ENCODE measurements at places on chromosomes 2 and 18.
A peak's percentile ranks its signal among the peaks of the same experiment; 100 is the strongest.

DNA sequence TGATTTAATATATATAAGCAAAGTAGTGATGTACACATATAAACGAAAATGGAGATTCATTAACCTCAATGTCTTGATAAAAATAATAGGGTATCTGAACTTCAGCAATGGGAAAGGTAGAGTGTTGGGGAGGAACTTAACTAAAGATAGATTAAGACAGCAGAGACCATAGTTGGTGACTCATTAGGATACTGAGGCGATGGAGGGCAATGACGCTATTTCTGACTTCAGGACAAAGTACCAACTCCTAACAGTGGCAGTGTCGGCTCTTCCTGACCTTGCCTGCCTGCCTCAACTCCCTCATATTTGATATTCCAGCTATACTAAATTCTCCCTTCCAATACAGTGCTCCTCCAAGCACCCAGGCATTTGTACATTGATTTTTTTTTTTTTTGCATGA lies 98.6 kb downstream of the CDH2 start:
- no peak for DNase-seq

DNA sequence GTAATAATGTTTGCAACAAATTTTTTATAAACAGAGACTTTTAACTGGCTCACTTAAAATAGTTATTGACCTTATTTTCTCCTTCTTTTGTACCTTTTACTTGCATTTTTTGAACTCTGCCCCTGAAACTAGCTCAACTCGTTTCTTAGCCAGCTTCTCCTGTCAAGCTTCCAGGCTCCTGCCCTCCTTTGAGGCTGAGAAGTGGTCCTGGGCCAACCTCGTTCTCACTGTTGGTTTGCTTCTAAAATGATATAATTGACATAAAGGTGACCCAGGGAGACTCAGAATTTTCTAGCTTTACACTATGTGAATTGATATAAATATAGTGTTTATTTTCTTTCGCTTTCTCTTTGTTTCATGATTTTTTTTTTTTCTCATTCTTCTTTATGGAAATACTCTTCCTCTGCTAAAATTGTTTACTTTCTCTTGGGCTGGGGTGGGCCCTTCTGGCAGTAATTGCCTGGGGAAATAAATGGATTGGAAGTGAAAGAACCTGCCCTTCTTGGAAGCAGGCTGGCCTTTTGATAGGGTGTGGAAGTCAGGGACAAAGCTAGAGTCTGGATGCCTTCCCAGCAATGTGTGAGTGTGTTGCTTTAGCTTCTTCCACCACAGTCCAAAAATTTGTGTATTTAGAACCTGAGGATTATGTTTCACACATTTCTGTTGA lies 30.7 kb downstream of the GPD2 start:
- DNase-seq = peak; percentile 59

DNA sequence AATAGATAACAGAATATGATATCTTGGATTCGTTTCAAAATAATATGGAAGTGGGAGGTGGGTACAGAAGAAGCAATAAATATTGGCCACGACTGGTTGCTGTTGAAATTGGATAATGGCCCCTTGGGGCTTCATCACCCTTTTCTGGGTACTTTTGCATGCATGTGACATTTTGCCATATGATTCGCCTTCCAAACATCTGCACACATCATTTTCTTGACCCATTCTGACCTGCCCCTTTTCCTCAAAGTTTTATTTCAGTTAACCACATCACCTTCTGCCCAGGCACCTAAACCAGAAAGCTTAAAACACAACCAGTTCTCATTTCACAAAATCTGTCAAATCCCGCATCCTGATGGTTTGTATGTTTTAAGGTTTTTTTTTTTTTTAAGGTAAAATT lies 116.7 kb upstream of the AGAP1 start:
- no peak for DNase-seq

DNA sequence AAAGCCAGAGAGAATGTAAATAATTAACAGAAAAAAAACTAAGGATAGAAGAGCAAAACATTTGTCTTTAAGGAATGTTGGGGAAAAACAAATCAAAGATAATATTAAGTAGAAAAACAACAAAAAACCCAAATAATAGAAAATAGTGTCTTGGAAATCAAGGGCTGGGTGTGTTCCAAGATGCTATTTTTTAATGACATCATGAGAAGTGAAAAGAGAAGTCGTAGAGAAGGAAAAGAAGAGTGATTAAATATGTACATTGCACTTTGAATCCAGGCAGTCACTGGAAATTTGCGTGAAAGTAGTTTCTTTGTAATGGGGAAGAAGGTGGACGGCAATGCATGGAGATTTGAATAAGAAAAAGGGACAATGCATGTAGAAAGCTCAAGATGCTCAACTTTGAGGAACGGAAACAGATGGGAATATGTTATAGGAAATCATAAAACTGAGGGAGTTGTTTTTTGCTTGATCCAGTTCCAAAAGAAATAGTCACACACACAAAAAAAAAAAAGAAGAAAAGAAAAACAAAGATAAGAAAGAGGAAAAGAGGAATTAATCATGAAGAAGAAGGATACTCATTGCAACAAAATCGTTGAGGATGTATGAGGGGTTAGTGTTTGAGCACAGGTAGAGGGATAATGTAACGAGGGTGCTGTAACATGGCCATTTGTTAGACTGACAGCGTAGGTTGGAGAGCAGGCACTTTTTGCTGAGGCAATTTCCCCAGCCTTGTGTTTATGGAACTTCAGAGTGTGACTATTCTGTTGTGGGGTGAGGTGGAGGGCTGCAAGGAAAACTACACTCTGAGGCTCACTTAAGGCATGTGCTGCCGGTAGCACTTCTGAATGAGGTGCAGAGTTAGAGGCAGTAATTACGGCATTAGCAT lies 184.1 kb downstream of the CALCRL start:
- no peak for DNase-seq

DNA sequence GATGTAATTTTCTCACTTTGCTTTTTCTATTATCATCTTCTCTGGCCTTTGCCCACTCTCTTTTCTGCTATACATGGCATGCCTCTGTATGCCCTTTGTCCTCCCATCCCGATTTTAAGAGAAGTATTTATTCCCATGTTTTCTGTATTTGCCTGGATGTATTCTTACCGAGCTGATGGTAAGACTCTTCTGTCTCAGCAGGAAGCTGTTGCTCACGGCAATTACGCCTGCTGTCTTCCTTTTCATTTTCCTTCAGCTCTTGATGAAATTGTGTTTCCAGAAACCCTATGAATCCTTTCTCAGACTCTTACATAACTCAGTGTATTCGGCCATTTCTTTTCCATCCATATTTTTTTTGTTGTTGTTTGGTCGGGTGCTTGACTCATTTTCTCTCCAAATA lies 121.6 kb downstream of the SP3 start:
- DNase-seq = no peak

DNA sequence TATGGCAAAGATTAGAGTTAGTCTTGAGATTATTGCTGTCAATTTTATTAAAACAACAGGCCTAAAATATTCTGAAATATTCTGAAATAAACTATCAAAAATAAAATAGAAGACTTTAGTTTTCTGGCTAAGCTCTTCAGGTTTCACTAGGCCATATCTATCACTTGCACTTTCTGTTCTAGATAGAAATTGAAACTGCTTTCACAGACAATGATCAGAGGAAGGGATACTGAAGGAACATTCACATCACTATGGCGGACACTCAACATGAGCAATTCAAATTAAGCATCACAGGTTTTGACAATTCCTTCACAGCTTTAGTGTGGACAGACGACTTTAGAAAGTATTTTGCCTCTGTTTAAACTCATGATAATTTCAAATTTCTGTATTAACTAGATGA lies 586.4 kb upstream of the REG3G start:
- DNase-seq = no peak
